ENCODE measurements at places on chromosomes 7 and 10.
A peak's percentile ranks its signal among the peaks of the same experiment; 100 is the strongest.

- no peak for DNase-seq
Measured at GRCh38 chr10:77111611-77112550, 525.7 kb downstream of the KCNMA1 start.

- DNase-seq: no peak
Measured at GRCh38 chr7:2551418-2551817, 3.9 kb downstream of the BRAT1 start.

- DNase-seq: no peak
Measured at GRCh38 chr10:133167693-133168616, 7.9 kb downstream of the KNDC1 start.

DNA sequence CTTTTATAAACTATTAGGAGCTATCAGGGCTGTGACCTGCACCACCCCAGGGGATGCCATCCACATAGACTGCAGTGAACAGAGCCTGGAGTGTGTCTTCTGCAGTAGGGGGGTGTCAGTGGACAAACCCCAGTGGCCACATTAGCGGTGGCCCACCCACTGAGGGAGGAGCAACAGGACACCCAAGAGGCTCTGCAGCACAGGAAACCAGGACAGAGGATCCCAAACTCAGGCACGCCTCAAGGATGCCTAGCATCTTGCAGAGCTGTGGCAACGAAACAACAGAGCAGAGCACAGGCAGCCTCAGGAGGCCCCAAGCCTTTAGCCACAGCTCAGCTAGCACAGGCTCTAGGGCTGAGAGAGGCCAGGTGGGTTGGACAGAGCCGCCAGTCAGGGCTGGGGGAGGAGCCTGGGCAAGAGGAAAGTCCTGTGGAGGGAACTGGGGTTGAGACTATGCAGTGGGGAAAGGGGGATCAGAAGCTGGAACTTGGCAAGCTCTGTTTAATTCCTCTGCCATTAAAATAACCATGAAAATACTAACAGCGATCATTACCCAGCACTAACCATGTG is 53.8 kb downstream of the GRID1 start:
- DNase-seq: no peak

- no peak for DNase-seq
Measured at GRCh38 chr10:31381766-31382316, 62.8 kb downstream of the ZEB1 start.

- DNase-seq: no peak
Measured at GRCh38 chr7:12839508-12840153, 152.2 kb downstream of the ARL4A start.

DNA sequence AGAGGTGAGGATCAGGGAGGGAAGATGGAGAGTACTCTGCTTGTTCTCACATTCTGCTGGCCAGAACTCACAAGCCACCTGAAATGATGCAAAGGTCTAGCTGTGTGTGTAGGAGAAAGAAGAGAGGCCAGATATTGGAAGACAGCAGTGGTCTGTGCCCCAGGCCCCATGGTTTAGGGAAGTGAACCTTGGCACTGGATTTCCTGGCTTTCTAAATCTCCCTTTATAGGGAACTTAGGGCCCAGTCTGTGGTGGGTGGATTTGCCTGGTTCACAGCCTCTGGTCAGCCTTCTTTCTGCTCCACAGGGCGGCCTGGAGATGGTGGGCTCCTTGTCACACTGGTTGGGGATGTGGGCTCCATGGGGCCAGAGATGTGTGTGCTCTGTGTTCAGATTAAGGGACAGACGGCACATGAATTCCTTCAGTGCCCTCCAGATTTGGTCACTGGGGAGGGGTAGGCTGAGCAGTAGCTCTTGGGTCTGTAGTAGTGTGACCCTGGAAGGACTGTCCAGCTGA is 9.5 kb upstream of the SH2D4B start:
- DNase-seq: no peak

GRCh38 chr10:17981766-17982380 is 30.2 kb downstream of the SLC39A12 start:
- DNase-seq: no peak

GRCh38 chr7:147079921-147080420 is 963.4 kb downstream of the CNTNAP2 start:
- DNase-seq: no peak

GRCh38 chr10:77391605-77392235 is 245.9 kb downstream of the KCNMA1 start:
- DNase-seq: no peak

DNA sequence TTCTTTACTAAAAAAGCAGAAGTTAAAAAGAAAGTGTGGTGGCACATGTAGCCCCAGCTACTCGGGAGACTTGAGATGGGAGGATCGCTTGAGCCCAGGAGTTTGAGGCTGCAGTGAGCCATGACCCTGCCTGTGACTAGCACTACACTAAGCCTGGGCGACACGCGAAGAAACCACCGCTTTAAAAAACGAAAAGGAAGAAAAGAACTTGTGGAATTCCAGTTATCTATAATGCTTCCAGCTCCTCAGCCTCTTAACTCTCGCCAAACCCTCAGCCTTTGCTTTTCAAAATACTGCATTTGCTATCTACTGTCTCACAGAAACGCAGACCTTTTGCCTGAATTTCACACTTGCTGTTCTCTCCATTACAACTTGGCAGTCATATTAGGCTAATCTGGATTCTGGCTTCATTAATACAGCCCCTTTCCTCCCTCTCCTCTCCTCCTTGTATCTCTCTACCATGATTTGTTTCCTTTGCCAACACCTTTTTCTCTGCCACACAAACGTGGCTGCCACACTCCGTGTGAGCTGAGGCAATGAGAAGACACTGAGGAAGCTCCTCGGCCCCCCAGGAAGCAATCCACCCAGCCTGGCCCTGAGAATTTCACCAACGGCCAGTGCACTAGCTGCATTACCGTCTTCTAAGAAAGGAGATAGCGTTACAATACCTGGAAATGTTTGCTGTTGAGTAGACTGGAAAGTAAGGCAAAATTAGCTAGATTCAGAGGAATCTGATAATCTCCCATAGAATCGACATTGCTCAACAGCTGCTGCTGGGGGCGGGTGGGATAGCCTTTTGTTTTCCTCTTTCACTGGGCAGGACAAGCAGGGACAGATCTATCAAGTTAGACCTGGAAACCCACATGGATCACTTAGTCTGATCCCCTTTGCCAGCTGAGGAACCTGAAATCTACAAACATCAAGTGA is 37.2 kb downstream of the CALML5 start:
- no peak for DNase-seq

DNA sequence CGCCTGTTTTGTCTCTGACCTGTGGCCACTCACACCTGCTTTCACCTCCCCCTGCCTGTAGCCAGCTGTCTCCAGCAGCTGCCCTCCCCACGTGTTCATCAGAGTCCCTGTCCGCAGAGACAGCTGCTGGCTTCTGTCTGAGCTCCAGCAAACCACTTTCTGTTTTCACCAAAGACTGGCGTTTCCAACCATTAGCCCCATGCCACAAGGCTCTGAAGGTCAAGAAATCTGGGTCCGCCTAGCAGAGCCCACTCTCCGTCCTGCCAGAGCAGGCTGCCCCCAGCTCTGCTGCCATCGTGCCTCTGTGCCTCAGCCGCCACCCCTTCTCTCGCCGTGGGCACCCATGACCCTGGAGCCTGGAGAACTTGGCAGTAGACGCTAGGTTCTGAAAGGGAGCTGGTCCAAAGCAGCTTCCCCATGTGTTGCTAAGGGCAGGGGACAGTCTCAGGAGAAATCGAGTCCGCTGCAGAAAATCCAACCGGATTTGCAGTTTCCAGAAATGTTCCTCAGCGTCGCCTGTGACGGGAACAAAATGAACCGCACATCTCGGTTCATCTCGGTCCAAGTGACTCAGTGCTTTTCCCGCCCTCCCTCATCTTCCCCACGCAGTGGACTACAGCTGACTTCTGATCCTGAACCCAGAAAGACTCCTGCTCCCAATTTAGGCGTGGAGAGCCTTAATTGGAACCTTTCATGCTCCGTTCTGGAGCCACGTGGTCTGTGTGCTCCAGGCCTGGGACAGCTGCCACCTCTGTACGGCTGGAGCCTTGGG is 28.0 kb downstream of the TMEM120A start:
- DNase-seq: no peak

- no peak for DNase-seq
Measured at GRCh38 chr10:3832022-3832786, 47.2 kb upstream of the KLF6 start.

DNA sequence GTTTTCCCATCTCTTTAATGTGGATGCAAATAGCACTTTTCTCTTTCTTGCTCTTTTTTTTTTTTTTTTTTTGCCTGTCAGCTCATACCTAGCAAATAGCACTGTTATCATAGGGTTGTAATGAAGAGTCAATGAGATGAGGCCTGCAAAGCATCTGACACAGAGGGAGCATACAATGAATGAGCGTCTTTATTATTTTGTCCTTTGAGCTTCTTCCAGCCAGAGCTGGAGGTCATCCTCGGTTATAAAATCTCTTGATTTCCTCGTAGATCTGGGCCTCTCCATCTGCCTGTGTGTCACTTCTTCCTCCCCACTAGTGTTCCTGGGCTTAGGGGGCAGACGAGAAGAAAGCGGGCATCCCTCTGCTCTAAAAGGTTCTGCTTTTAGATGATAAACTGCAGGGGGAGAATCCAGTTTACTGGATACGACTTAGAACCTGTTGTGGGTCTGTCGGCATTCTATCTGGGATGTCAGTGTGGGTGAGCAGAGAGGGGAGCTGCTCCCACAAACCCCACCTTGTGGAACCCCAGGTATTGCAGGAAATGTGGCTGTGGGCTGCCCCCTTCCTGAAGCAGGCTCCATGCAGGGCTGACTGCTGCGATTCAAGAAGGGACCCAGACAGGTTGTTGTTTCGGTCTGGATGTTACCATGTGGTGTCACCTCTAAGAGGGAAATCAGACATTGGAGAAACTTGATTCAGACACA is 135.8 kb upstream of the GPR26 start:
- no peak for DNase-seq

GRCh38 chr10:78560341-78560688 is 508.5 kb upstream of the ZMIZ1 start:
- no peak for DNase-seq

DNA sequence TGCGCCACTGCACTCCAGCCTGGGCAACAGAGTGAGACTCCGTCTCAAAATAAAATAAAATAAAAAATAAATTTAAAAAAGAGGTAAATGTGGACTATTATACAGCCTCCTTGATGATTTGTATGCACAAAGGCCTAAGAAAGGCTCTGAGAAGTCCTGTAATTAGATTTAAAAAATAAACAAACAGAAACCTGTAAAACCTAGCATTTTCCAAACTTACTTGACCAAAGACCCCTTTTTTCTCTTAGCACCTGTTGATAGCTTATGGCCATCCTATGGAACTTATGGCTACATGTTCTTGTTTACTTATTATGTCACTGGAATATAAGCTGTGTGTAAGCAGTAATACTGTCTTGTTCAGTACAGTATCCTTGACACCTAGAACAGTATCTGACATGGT is 5.7 kb downstream of the DNAJC2 start:
- no peak for DNase-seq

DNA sequence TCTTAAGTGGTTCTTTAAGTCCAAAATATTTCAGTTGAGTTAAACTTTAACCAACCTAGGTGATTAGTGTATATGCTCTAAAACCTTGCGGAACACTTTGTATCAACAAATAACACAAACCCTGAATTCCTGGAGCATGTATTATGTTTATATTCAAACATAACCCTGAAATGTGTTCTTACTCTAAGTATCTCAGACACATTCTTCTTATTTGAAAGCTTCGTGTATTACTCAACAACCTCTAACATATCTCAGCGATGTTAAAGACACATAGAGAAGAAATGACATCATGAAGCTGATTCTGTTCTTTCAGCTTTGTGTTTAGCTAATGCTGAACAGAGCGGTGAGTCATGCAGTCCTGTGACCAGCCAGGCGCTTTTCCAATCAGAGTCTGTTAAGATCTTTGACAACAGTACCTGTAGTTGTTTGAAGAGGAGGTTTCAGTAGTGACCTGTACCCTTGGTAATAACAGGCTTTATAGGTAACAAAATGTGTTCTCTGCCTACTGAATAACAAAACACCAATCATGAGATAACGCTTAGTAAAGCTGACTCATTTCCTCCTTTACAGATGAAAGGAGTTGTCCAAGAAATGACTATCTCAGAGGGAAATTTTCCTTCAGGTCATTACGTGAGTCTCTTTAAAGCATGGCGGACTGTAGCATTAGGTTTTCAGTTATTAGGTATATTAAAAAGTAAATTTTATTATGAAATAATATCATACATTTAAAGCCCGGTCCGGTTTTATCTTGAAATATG is 67.3 kb upstream of the KLF6 start:
- peak; percentile 57 for DNase-seq

GRCh38 chr10:21501091-21501490 is 24.4 kb downstream of the SKIDA1 start:
- DNase-seq: no peak

DNA sequence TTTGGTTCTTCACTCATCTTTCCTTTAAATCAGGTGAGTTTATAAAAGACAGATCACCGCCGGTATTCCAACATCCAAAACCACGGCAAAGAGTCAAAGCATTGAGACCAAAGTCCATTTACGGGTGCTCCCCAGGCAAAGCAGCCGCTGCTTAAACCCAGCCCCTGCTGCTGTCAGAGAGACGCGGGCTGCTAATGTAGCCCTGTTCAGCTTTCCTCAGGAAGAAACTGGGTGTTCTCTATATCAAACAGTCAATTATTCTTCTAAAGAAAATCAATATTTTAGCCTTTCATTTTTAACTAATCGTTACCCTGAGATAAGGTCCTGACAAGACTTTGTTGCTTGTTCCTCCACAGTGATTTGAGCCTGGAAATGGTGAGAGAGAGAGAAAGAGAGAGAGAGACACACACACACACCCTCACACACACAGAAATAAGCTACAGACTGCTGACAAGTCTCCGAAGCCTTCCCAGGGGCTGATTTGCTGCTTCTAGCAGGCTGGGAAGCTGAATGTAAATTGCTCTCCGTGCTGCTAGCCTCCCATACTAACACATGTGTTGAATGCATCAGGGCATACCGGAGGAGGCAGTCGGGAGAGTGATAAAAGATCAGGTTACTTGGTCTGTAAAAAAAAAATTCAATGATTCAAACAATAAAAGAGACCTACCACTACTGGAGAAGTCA is 183.0 kb upstream of the ANK3 start:
- DNase-seq: no peak

GRCh38 chr7:21656796-21657195 is 114.0 kb downstream of the DNAH11 start:
- no peak for DNase-seq

DNA sequence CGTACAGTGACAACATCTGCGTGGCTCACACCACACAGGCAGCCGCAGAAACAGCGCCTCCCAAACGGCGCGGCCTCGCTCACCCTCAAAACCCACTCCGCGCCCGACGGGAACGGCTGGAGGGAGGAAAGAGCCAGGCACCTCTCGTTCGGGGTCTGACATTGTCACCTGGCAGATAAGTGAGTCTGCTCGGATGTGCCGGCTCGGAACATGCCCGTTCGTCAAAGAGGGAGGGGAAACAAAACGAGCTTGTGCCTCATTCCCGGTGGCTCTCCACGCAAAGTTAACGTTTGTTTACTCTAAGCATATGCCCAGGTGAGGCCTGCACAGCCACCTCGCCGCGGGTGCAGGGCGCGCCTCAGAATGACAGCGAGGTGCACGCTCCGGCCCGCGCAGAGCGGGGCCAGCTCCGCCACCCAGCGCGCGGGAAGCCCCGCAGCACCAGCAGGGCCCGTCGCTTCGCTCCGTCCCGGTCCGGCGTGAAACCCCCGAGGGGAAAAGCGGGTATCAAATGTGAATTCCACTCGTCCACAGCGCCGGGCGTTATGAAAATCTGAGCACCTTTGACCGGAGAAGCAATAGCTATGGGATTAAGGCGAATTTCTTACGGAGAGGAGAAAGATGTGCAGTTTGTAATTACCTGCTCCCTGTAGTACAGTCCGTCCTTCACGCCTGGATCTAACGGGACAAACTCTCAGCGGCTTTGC is 13.1 kb downstream of the CNPY1 start:
- no peak for DNase-seq

Measured in activated CD4-positive, alpha-beta T cell treated with anti-CD3 and anti-CD28 coated beads, Interleukin-2, amount 50 U/mL, for 1 hour (primary cell).